ENCODE measurements at places on chromosomes 5 and 9.

DNA sequence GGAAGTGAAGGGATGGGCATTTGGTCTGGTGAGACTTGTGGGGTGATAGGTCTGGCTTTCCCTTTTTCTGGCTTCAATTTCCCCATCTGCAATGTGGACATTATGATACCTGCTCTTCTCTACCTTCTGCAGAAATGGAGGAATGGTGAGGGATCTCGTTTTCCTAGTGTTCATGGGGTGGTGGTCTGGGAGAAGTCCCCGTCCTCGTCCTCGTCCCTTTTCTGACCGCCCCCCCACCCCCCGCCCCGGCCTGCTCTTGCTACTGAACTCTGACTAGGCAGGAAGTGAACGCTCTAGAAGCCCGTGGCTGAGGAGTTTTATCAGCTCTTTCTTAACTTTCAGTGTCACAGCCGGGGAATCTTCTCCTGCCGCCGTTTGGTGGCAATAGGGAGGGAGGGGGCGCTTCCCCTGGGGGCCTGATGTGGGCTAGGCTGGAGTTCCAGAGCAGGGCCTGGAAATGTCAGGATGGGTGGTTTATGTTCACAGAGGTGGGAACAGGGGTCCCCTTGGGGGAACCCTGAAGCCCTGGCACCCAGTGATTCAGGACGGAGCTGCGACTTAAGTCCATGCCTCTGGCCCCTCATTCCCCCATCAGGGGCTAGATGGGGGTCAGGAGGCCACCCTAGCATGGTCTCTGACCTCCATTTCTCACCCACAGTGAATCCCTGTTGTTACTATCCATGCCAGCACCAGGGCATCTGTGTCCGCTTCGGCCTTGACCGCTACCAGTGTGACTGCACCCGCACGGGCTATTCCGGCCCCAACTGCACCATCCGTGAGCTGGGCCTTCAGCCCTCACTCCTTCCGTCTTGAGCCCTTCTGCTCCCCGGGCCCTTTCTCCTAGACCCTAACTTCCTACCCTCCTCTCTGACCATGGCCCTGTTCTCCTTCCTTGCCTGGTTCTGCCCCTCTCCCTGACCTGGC is 6.7 kb downstream of the PTGS1 start:
- DNase-seq: no peak

GRCh38 chr5:10538789-10539686 is 24.8 kb upstream of the ANKRD33B start:
- DNase-seq: no peak

DNA sequence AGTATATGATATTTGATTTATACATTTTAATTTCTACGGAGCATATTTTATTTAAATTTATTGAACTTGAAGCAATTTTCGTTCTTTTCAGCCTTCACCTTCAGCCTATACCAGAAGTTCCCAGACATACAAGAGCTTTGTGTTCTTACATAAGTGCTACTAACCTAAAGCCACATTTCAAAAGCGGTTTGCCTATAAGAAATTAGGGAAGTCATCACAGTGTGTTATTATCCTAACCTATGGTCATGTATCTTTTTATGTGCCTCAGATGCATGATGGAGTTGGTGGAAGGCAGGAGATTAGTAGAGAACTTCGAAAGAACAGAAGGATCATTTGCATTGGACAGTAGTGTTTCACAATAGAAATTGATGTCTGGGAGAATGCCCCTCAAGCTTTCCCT is 3.1 kb downstream of the KIF2A start:
- no peak for DNase-seq

GRCh38 chr9:28648723-28649122 is 1075.4 kb upstream of the C9orf72 start:
- no peak for DNase-seq

GRCh38 chr9:137278721-137279711 is 1.5 kb downstream of the TOR4A start:
- no peak for DNase-seq

DNA sequence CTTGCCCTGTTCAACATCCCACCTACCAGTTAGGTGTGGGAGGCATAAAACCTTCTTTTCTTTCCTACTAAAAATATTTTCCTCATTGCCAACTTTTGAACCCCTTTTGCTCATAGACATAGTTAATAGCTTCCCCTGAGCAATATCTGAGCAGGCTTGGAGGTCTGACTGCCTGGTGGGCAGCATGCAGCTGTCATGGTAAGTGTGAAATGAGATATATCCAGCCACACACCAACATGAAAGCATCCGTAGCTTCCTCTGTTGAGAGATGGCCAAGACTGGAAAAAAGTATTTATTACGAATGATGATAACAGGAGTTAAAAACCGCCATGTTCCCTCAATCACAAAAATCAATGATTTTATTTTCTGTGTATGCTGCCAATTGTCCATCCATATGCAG is 190.1 kb downstream of the TMEM38B start:
- DNase-seq: no peak

DNA sequence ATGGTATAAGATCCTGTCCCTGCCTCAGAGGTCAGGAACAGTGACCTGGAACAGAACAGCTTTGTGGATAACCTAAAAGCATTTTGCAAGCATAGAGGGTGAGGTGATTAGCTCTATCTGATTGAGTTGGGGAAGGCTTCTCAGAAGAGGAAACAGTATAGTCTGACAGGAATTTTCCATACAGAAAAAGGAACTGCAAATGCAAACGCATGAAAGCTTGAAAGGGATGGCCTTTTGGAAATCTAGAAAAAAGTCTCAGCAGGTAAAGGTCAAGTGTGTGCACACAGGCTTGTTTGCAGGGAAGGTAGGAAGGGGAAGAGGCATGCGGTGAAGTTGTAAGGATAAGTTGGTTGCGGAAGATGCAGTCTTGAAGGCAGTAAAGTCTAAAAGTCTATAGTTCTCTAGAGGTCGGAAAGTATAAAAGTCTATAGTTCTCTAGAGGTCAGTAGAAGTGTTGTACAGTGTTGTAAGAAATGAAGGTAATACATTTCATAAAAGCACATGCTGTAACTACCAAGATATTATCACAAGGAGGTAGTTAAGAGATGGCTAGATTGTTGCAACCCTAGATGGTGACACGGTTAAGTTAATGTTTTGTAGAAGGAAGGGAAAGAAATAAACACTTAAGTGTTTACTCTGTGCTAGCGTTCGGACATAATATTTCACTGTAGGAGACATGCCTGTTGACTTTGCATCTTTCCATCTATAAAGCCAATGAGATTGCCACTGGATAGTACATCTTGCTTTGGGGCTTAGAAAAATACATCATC is 16.7 kb upstream of the HSPB3 start:
- DNase-seq: no peak

DNA sequence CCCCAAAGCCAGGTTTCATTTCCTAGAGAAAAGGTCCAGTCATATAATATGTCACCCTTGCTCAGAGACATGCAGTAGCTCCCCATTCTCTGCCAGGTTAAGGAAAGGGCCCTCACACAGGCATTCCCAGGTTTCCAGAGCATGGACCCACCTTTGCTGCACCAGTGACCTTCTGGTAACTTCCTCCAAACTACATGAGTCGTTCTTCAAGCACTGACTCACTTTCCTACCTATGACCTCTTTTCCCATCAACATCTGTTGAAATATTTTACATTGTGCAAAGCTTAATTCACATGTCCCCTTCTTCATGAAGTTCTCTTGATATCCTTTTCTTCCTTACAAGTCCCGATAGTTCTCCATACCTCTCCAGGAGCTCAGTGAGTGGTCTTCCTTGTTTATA is 25.9 kb downstream of the SH3TC2 start:
- DNase-seq: no peak

- no peak for DNase-seq
Measured at GRCh38 chr9:117703537-117703936, 666 bp upstream of the TLR4 start.

- no peak for DNase-seq
Measured at GRCh38 chr5:9122528-9122927, 423.3 kb downstream of the SEMA5A start.

Measured in stimulated activated CD8-positive, alpha-beta memory T cell treated with anti-CD3 and anti-CD28 coated beads, Interleukin-4, amount 100 ng/mL, for 4 hours (primary cell).